ENCODE measurements at places on chromosomes 12 and 14.
A peak's percentile ranks its signal among the peaks of the same experiment; 100 is the strongest.

DNA sequence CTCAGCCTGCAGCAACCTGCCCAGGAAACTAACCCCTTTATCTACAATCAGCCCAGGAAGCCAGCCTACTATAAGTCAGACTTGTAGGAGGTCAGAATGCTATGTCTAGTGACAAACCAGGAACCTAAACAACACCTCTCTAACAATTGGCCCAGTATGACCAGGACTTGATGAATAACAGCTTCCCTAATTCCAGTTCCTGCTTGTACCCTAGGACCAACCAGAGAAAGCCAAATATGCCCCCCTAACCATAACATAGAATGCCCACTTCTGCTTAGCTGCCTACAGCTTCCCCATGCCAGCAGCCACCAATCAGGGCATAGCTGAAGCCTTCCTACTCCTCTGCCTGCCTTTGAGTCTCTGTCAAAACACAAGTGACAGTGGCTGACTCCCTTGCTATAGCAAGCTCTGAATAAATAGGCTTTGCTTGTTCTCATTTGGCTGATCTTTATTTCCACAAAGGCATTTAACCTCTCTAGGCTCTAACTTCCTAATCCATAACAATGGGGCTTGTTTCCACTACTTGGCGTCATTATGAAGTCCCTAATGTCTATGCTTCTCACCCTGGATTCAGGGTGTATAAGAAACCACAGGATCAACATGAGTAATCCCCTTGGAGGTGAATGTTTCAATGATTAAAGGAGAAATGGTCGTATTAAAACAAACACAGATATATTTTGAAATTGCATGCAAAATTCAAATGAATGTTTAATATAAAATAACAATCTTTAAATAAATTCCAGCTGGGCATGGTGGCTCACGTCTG is 220.2 kb downstream of the ANO6 start:
- DNase-seq, result peak; percentile 75

- no peak for DNase-seq
Measured at GRCh38 chr12:52815676-52816588, 2.0 kb upstream of the KRT4 start.

GRCh38 chr12:1918081-1918883 is at the start of gene CACNA2D4:
TSS of gene CACNA2D4 (minus strand) at chr12:1918652. CDS start at chr12:1918473, 179 bp downstream.
- peak; percentile 87 for DNase-seq

GRCh38 chr14:39396448-39396847 is 35.8 kb downstream of the FBXO33 start:
- peak; percentile 8 for DNase-seq

- DNase-seq, result no peak
Measured at GRCh38 chr12:85983601-85984000, 109.5 kb downstream of the NTS start.

- DNase-seq, result no peak
Measured at GRCh38 chr14:93564918-93565317, 134.2 kb downstream of the UNC79 start.

- DNase-seq, result no peak
Measured at GRCh38 chr12:106174876-106175275, 36.1 kb upstream of the NUAK1 start.

GRCh38 chr12:79615596-79616560 is 74.9 kb downstream of the PAWR start:
- DNase-seq, result no peak

DNA sequence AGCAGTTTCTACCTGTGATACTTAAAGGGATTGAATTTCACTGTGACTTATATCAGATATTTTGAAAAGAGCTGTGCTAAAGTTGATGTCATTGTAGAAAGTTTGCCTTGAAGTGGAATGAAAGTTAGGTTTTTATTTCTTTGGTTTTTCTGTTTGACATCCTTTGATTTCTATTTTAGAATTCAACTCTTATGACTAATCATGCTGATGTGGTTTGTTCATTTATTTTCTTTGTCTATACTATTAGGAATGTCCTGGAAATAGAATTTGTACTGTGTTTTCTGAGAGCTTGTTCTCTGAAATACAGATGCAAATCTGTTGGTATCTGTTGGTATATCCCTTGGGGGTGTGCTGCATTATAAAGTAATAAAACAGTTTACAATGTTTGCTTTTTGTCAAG is 3.3 kb downstream of the CNOT2 start:
- DNase-seq, result no peak

All from NB4 (cell line).